ENCODE measurements at places on chromosomes 2 and 18.

DNA sequence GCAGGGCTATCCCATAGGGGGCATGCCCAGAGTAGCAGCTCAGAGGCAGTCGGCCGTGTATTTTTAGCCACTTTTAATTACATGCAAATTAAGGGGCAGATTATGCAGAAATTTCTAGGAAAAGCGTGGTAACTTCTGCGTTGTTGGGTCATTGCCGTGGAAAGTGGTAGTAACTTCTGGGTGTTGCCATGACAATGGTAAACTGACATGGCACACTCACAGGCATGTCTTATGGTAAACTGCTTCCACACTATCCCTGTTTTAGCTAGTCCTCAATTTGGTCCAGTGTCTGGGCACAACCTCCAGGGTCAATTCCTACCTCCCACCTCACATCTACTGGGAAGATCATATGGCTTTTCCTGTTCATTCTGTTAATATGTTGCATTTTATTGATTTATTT lies 428.9 kb upstream of the FANCL start:
- DNase-seq, result no peak

DNA sequence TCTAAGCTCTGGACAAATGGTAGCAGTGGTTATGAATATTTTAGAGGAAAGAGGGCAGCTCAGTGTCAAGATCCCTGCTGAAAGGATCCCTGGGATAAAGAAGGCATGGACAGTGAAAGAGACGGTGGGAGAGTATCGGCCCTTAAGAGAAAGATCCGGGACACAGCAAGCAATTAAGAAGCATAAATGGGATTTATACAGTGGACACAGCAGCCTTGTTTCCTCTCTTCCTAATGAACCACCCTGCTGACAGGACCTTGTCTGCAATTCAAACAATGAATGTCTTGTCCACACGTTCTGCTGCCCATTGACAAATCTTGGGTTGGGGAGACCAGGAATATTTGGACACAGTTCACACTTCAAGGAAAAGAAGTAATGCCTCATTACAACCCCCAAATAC lies 16.5 kb downstream of the CPLX4 start:
- DNase-seq, result no peak

GRCh38 chr18:55251254-55251971 lies 292.2 kb upstream of the CCDC68 start:
- DNase-seq, result no peak

GRCh38 chr2:61018318-61018755 lies 282 bp upstream of the PUS10 start:
- no peak for DNase-seq

DNA sequence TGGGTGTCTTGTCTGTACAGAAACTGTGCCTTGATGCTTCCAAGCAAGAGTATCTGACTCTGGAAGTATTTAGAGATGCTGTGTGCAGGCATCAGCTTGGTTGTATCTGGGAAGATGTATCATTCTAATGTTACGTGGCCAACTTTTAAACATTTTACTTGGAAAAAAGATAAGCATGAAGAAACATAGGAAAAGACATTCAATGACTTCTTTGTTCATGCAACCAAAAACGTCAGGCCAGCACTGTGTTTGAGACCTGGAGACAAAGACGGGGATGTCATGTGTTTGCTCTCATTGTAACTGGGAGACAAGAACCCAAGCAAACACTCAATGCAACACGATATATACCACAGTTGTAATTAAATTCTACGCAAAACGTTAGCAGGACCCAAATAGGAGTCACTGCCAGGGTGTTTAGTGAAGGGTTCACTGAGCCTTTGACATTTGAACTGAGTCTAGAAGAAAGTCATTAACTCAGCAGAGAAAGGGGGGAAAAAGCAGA lies 8.9 kb upstream of the SESTD1 start:
- no peak for DNase-seq

DNA sequence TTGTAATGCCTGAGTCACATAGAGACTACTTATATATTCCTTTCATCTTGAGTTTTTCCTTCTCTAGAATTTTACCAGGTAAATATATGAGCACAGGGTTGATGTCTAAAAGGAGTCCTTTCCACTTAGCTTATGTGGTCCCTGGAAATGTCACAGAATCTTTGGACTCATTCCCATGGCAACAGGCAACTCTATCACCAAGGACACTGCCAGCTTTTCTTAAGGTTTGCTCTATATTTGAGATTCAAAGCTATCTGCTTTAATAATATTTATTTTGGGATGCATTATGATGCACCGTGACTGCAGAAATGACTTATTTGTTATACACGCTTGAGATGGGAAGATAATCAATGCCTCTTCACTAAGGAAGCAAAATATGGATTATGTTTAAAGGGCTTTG lies 363.0 kb downstream of the PLCL1 start:
- DNase-seq, result no peak

DNA sequence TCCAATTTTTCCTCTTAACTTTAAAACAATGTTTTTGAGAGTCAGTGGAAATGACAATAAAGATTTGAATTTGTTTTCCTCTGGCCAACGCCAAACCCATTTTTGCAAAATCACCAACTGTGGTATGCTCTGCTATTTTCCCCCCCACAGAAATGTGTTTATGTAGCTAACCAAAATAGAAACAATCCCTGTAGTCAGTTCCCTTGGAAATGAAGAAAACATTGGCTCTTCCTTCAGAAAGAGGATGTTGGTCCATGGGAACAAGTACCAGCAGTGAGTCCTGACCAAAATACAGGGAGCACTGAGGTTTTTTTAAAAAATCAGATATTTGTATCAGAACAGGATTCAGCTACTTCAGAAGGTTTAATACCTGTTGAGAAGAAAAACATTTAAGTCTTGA lies 65.3 kb downstream of the SLC40A1 start:
- DNase-seq, result no peak

- no peak for DNase-seq
Observed at GRCh38 chr2:69578198-69578540, 65.4 kb downstream of the AAK1 start.

DNA sequence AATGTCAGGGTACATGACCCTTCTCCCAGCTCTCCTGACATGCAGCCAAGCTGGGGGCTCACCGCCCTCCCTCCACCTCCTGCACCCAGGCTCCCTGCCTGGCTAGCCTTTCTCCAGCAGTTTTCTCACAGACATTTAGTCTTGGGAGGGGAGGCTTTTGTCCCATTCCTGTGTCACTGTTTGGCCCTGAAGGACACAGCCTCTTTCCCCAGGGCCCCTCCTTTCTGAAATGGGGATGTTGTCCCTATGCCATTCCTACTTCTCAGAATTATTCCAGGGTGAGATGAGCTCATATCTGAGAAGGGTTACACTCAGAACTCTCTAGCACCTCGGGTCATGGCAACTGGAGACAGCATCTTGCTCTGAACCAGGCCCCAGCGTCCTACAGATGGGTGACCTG lies 47.3 kb upstream of the MRPL33 start:
- DNase-seq, result no peak

GRCh38 chr2:133602538-133602937 lies 34.3 kb upstream of the NCKAP5 start:
- DNase-seq, result no peak

DNA sequence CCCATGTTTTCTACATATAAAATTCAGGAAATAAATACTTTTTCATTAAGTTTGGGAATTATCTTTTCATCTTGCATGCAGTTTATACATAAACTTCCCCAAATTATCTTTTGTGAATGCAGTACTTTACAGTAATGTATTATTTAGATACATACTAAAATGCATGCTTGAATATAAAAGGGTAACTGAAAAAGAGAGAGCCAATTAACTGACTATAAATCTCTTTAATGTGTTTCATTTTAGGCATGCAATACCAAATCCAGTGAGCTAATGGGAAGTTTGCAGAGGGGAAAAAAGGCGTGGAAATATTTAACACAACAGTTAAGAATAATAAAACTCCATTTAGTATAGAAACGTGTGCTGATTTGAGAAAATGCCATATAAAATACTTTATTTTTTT lies 39.2 kb downstream of the COL4A4 start:
- no peak for DNase-seq

DNA sequence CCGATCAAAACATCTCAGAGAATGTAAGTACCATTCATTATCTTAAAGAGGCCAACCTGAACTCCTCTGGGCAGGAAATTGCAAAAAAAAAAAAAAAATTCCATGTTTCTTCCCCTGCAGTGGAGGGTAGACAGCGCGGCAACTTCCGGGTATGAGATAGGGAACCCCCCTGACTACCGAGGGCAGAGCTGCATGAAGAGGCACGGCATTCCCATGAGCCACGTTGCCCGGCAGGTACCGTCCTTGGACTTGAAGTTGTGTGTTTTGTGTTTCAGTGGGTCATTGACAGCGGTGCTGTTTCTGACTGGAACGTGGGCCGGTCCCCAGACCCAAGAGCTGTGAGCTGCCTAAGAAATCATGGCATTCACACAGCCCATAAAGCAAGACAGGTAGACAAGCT lies 7.2 kb downstream of the ACP1 start:
- DNase-seq, result no peak

GRCh38 chr2:207720517-207721187 lies 9.2 kb downstream of the CCNYL1 start:
- DNase-seq, result no peak

GRCh38 chr2:218638372-218638771 lies 21.1 kb downstream of the ZNF142 start:
- DNase-seq, result no peak

GRCh38 chr2:122706757-122707223 lies 951.3 kb downstream of the TSN start:
- DNase-seq, result no peak

DNA sequence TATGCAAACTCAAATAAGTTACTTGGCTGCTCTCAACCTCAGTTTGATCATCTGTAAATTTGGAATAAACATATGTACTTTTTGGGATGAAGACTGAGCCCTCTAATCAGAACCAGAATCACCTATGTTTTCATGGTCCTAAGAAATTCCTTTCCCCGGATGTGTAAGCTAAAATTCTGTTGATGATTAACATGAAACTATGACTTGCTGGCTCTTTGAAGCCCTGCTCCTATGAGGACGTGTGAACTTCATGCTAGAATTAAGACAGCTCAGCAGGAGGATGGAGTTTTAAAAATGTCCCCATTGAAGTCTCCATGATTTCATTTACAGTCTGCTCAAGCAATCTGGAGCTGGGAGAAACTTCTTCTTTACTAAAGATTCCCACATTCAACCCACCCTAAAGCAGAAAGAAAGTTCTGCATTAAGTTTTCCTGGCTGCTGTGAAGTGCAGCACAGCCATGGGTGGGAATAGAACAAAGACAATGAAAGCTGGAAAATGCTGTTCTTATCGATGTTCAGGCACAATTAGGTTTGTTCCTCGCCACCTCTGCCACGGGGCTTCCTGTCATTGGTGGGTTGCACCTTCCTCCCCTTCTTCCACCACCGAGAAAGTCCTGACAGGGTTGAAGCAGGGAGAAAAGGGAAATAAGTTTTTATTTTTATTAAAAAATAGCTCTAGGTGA lies 50.9 kb downstream of the ADCYAP1 start:
- DNase-seq, result no peak

GRCh38 chr18:70296289-70296688 lies 7.4 kb downstream of the SOCS6 start:
- DNase-seq, result no peak

All from breast epithelium (tissue), 4 donors.